Stimulated activated CD8-positive, alpha-beta memory T cell treated with anti-CD3 and anti-CD28 coated beads, Interleukin-7, amount 100 ng/mL, for 1 hour (primary cell): ENCODE measurements at places on chromosomes 4 and X.

DNA sequence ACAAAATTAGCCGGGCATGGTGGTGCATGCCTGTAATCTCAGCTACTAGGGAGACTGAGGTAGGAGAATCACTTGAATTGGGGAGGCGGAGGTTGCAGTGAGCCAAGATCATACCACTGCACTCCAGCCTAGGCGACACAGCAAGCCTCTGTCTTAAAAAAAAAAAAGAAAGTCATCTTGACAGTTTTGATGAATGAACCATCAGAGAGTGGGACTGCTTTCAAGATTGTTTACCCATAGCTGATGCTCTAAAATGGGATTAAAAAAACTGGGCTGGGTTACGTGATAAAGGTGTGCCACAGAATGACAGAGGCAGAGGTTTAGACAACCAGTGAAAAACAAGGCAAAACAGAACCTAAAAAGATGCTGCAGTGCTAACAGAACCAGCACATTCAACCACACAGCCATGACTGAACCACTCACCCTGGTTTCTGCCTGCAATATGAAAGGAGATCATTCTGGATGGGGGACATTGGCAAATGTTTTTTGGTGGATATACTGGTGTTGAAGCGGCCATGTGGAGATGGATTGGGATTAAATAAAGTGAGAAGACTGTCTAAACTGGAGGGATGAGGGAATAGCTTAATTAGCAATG lies 22.2 kb downstream of the GPAT3 start:
- DNase-seq, result no peak

- DNase-seq, result no peak
Measured at GRCh38 chrX:134202561-134202960, 34.4 kb upstream of the CCDC160 start.

DNA sequence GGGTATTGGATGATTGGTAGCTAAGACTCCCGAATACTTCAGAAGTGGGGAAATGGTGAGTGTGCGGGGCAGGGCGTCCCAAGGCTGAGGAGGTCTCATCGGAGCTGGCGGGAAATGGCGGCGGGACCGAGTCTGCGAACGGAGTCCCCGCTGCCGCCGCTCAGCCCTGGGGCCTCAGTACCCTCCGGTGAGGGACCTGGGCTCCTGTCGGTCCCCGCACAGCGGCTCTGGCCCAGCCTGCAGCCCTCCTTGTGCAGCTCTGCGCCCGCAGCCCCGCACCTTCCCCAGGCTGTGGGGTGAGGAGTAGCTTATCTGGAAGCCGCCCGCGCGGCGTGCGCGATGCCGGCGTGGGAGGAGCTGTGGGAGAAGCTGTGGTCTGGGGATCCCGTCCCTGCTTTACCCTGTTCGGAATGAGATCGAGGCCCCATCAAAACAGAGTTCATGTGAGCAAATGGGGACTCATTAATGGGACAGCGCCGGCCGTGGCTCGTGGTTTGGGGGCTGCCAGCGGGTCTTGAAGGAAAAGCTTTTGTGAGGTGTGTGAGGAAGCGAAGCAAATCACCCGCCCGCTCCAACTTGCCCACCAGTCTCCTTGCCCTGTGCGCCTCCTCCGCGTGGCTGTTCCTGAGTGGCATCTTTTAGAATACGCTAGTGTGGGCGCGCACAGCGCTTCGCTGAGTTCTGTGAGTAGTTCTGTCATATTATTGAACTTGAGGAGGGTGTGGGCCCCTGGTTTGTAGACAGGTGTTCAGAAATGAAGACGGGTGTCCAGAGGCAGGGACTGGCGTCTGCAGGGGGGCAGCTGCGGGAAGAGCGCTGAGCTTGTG lies 531 bp downstream of the ZNF141 start:
- peak; percentile 15 for DNase-seq

GRCh38 chr4:99234331-99235010 lies 15.4 kb upstream of the ADH6 start:
- DNase-seq, result no peak

GRCh38 chr4:26071688-26072087 lies 157.7 kb downstream of the SMIM20 start:
- no peak for DNase-seq

DNA sequence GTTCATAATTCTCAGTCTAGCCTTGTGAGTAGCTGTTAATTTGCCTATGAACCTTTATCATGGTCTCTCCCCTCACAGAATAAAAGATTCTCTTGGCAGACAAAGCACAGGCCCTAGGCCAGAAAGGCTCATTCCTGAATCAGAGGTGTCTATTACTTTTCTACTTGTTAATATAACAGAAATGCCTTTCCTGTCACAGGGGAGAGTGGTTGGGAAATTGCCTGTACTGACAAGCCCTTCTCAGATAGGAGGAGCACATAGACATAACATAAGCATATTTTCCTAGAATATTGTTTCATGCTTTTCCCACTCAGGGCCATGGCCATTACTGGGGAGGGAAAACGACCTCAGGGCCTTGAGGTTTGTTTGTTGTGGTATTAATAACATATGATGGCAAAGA lies 308.3 kb downstream of the BMPR1B start:
- no peak for DNase-seq

- DNase-seq, result no peak
Measured at GRCh38 chr4:117515921-117516320, 430.5 kb upstream of the TRAM1L1 start.

GRCh38 chr4:131388277-131388676 lies 1760.8 kb upstream of the PCDH10 start:
- no peak for DNase-seq

- no peak for DNase-seq
Measured at GRCh38 chr4:124505211-124505610, 207.3 kb downstream of the ANKRD50 start.

- DNase-seq, result no peak
Measured at GRCh38 chrX:37755025-37755424, 24.8 kb upstream of the CYBB start.

DNA sequence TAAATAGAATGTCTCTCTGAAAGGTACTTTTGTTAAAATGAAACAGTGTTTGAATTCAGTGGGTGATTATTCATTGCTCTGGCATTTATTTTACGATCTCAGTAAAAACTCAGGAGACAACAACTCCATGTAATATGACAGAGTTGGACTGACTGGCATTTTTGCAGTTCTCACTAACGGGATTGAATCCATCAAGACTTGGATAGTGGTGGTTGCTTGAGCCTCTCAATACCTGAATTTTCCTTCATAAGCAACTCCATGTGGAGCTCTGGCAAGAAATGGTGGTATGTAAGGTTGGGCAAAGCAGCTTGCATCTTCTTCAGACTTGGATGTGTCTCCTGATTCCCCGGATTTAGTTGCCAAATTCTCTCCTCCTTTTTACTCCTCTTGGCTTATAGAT lies 72.7 kb downstream of the FRMPD4 start:
- DNase-seq, result no peak

- no peak for DNase-seq
Measured at GRCh38 chr4:42654631-42655268, 2.2 kb downstream of the ATP8A1 start.

- no peak for DNase-seq
Measured at GRCh38 chrX:124242131-124242530, 90.3 kb upstream of the TEX13D start.
